ENCODE measurements at places on chromosomes 7 and 10. TPM values are rescaled to one million over a fixed set of nuclear protein-coding genes. Genes with fewer than 3 reads are reported as not detected.

Gene LDB1
- 87.1 TPM for total RNA-seq

DNA sequence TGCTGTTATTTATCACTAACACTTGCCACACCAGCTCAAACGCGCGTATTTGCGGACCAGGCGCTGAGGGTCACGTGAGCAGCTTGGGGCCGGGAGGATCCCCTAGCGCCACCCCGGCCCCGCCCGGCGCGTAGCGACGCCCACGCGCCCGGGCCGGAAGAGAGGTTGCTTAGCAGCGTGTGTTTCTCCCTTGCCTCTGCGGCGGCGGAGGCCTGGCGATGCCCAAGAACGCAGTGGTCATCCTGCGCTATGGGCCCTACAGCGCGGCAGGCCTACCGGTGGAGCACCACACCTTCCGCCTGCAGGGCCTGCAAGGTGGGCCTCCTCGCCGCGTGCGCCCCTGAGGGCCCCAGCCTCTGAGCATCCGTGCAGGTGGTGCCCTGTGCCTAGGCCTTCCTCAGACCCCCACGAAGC lies at the start of gene C10orf53:
Gene C10orf53 (plus strand): TSS at position 172 of the 414 bp plus-strand sequence. CDS start 47 bp downstream, at position 219.
- H3K27me3 ChIP-seq = peaks cover 43% of the 10 kb centered on the region
- H3K4me1 ChIP-seq = no peaks in the 10 kb centered on the region
- peak within 1 kb of the TSS; percentile 18 for H3K4me3 ChIP-seq
- DNase-seq = peak; percentile 47
- no peaks in the 10 kb centered on the region for H3K36me3 ChIP-seq
- H3K27ac ChIP-seq = no peak within 1 kb of the TSS

DNA sequence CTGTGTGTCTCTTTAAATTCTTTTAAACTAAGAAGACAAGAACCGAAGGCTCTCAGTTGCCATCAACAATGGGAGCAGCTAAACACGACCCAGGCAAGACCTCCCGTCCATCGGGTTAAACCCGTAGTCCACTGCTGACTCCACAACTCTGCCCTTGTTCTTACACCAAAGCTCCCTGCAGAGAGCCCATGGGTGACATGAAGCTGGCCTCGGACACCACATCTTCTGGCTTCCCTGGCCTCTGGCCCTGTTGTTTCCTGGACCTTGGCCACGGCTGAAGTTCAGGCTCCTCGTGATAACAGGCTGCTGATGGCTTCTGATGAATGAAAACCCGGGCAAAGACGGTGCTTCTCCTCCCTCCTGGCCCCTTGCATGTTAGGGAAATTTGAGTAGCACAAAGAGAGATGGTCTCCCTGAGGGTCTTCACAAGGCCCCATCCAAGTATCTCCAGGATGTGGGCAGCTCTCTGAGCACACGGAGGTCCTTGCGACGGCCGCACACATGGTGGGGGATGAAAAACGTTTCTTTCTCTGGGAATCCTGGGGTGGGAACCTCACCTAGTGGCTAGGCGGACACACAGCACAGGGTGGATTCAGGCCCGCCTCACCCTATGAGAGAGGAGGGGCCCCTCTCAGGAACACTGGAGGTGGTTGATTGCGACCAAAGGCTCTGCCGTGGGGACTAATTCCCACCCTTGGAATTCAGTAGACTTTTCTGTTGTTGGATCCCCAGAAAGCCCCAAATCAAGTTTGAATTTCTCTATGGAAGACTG lies 271.1 kb downstream of the ADARB2 start:
- H3K36me3 ChIP-seq = no peaks in the 10 kb centered on the region
- no peaks in the 10 kb centered on the region for H3K27me3 ChIP-seq
- peaks cover 5% of the 10 kb centered on the region for H3K4me1 ChIP-seq

GRCh38 chr7:11540271-11540761 lies 291.7 kb downstream of the THSD7A start:
- no peaks in the 10 kb centered on the region for H3K36me3 ChIP-seq
- no peaks in the 10 kb centered on the region for H3K27me3 ChIP-seq
- no peaks in the 10 kb centered on the region for H3K4me1 ChIP-seq

Gene TMEM196
- total RNA-seq = not detected

GRCh38 chr10:109588259-109588658 lies 335.1 kb downstream of the XPNPEP1 start:
- H3K4me3 ChIP-seq = no peak overlapping the region
- H3K27me3 ChIP-seq = no peaks in the 10 kb centered on the region
- no peak overlapping the region for H3K27ac ChIP-seq
- DNase-seq = no peak

- DNase-seq = no peak
- no peak overlapping the region for H3K4me3 ChIP-seq
- no peaks in the 10 kb centered on the region for H3K27me3 ChIP-seq
Observed at GRCh38 chr10:125640653-125641052, 42.3 kb downstream of the TEX36 start.

All from activated CD8-positive, alpha-beta T cell treated with anti-CD3 and anti-CD28 coated beads, Interleukin-2, amount 10 ng/mL, durations not matched to agents 7 days and 5 days (primary cell).